ENCODE measurements at places on chromosomes 11 and 22.

GRCh38 chr22:35631597-35631996 lies 14.5 kb upstream of the MB start:
- DNase-seq: peak; percentile 69

DNA sequence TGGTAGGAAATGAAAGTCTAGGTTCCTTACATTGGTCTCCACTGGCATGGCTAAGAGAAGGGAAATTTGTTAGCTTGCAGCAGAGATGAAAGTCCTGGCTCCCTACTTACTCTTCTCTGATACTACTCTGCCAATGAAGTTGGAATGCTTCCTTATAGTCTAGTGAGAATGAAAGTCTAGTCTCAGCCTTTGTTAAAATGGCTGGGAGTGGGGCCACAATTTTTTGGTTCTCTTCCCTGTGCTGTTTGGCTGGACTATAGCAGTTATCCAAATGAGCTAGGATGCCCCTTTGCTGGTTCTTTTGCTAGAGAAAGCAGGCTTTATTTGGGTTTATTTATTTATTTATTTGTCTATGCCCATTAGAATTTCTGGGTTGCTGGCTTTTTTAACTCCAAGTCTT lies 414.3 kb downstream of the AASDHPPT start:
- DNase-seq: no peak

DNA sequence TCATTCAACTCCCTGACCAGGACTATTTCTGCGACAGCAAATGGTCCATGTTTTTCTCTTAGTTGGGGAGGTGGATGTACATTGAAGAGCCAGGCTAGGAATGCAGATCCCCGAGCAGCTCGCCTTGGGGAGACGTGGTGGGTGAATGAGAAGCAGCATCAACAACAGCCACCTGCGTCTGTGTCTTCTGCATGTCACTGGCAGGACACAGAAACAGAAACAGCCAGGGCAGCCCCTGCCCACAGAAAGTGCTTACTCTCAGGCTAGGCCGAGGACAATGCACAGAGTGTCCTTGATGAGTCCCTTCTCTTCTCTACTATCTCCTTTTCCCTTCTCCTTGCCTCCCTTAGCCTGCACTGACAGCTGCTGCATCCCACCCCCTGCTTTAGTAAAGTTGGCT lies 541.9 kb upstream of the CADM1 start:
- DNase-seq: no peak

GRCh38 chr11:119396835-119397234 lies 15.3 kb upstream of the USP2 start:
- DNase-seq: no peak

GRCh38 chr22:44549701-44550100 lies 51.7 kb upstream of the RTL6 start:
- DNase-seq: no peak

DNA sequence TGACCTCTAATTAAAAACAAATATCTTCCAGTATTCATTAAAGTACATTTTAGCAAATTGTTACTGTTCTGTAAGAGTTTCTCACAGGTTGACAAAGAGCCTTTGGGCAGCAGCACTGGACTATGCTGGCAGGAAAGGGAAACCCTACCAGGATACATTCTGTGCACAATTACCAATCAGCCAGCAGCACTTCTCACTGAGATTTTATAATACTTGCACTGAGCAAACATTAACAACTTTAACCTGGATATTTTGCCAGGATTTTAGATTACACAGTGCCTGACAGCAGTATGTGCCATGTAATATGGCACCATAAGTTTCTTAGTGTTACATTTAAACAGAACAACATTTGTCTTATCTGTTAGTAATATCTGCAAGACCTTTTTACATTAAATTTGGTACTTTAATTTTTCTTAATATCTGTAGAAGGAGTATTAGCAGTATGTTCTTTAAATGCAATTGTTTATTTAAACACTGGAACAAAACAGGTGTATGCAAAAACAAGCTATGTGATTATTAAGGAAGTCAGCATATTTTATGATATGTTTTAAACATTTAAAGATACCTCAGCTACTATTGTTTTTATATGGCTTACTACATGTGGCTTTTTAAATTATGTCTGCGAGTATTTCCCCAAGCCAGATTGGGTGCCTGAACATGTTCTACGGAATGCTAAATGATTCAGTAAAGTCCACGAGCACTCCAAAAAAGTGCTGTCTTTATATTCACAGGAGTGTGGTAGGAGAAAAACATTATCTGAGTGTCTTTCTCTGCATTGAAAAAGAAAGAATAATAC lies 699.0 kb upstream of the LUZP2 start:
- DNase-seq: no peak

DNA sequence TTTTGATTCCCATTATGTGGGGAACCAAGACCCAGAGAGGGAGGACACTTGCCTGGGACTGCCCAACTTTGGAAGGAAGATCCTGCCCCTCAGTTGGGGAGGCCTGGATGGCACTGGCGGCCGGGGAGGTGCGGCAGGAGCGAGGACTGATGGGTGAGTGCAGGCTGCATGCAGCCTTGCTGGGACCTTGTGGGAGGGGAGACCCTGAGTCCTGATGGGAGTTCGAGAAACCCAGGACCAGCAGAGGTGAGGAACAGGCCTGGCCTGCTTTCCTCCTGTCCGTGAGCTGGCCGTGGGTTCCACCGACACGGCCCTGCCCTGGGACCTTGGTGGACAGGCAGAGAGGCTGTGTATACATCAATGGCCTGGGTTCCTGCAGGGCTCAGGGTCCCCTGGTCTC lies 19.3 kb upstream of the SMIM38 start:
- no peak for DNase-seq

DNA sequence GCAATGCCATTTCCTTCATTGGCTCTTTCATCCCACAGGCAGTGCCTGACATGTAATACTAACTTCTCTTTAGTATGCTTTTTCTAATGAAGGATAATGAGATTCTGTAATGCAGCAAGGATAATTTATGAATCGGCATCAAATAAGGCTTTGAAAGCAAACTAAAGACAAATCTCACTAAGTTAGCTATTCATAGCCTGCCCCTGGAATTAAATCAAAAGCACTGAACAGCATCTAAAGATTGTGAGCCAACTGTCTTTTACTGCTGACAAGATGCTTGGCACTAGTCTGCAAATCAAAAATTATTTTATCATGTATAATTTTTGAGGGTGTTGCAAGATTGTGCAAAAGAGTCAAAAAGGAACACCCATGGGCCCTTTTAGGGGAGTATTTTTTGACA lies 265.0 kb downstream of the CASP12 start:
- no peak for DNase-seq

GRCh38 chr22:40510631-40511364 lies 125.7 kb downstream of the MRTFA start:
- DNase-seq: no peak
